Globus pallidus (tissue), 1 donor: ENCODE measurements at places on chromosomes 2 and 18.
A peak's percentile ranks its signal among the peaks of the same experiment; 100 is the strongest.

- no peak for DNase-seq
Observed at GRCh38 chr18:49321271-49321670, 139.2 kb downstream of the DYM start.

DNA sequence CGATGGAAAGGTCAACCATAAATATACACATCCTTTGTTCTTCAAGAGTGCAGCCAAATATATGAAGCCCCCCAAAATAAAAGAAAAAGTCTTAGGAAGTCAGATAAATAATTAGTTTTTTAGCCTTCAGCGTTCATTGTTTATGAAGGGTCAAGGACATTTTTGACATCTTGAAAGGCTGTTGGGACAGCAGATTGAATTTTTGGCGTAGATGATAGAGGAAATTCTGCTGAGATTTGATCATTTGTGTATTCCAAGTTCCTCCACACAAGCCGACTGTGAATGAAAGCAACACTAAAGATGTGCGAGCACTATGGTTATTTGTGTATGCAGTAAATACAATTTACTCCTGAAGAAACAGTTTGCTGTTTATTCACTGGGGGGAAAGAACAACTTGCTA lies 177.8 kb upstream of the PARD3B start:
- no peak for DNase-seq

DNA sequence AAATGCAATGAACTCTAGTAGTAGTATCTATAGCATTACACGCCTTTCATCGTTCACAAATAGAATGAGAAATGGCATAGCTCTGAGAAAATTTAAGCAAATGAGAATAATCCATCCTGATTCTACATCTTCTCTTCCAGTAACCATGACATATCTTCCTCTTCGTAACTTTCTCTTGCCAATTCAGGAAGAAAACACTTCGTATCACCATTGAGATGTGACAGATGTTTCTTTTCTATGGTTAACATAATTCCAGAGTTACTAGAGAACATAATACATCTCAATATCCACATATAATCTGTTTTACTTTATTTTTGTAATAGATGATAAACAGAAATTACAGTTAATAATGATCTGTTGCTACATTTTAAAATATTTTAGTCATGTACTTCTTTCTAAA lies 1527.4 kb downstream of the LRP1B start:
- DNase-seq: no peak

DNA sequence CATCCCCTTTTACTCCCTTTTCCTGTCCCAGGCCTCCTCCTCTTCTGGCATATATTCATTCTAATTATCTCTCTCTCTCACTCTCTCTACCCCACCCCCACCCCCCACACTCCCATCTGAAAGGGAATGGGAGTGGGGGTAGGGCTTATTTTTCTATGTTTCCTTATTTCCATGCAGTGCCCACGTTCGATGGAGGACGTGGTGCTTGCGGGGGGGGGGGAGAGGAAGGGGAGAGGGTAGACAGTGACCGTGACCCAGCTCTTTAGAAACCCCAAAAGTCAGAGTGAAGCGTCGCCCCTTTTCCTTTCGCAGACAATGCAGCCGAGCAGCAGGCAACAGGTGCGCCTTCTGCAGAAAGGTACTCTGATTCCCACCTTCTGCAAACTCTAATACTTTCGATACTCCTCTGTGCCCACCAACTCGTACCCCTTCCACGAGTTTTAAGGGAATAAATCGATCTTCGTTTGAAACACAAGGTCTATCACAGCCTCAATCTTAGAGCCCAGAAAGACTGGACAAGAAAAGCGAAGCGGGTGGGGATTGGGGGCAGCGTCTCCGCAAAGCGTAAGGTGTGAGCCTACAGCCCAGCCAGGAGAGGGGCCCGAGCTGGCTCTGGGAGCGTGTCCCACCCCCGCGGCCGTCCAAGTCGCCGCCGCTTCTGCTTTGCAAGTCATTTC lies 891 bp upstream of the NR4A2 start:
- DNase-seq: no peak

DNA sequence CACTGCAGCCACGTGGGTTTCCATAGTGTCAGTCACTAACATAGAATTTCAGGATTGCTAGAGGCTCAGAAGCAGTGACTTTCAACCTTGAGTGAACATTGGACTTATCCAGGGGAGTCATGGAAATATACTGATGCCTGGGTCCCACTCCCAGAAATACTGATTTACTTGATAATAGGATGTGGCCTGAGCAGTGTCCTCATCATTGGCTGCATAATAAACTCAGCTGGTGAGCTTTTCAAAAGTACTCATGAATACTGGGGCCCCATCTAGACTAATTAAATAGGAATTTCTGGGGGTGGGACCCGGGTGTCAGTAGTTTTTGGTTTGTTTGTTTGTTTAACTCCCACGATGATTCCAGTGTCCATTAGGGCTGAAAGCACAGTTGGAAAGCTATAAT lies 141.4 kb downstream of the COL4A4 start:
- DNase-seq: no peak

DNA sequence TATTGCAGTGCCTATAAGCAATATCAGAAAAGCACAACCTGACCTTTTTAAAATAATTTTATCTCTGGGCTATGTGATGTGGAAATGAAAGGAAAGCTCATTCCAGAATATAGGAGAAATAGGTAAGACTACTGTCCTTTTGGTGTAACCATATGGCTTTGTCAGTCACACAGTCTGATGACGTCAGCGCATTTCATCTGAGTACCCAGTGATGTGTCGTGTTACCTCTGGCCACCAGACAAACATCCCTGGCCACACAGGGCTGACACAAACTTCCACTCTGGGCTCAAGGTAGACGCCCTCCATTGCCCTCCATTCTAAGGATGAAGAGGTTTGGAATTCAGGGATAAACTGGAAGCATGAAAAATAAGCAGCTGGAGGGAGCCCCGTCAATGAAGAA lies 506.7 kb downstream of the CMPK2 start:
- no peak for DNase-seq

- DNase-seq: no peak
Observed at GRCh38 chr2:156908825-156909224, 348.7 kb upstream of the GALNT5 start.

GRCh38 chr2:38708900-38709566 lies 42.1 kb downstream of the SRSF7 start:
- no peak for DNase-seq

GRCh38 chr2:204533629-204534370 lies 11.5 kb upstream of the PARD3B start:
- DNase-seq: no peak

- no peak for DNase-seq
Observed at GRCh38 chr2:45009928-45010701, 863 bp upstream of the SIX2 start.

DNA sequence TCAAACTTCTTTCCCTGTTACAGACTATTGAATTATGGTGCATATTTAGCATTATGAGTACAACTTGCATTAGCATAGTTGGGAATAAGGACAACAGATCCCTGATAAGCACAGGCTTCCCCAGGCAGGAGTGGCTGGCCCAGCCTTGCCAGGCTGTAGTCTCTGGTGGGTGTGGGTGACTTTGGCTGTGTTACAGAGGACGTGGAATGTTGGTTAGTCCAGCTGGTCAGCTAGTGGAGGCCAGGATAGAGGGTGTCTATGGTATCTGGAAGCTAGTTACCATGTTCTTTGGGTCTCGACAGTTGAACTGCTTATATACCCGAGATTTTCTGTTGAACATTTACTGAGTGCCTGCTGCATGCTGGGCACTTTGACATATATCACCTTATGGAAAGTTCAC lies 4.7 kb downstream of the SH3RF3 start:
- no peak for DNase-seq

- no peak for DNase-seq
Observed at GRCh38 chr2:226420646-226421045, 379.0 kb downstream of the IRS1 start.

GRCh38 chr2:112916625-112917247 lies 5.8 kb downstream of the IL37 start:
- no peak for DNase-seq

DNA sequence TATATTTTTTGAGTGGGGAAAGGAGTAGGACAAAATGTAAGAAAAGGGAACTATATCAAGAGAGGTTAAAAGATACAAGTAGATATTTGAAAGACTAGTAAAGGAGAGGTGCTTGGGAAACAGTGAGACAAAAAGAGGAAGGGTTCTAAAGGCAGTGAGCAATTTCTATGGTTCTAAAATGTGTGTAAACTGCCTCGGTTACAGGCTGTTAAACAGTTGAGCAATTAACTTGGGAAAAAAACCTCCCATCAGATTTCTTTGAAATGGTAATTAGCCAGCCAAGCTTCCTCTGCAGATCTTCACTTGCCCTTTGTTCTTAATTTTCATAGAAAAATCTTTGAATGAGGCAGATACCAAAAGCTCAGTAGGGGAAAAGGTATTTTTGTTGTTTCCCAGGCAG lies 238.7 kb upstream of the KCNH7 start:
- no peak for DNase-seq

GRCh38 chr2:54629390-54629789 lies 94.1 kb upstream of the EML6 start:
- no peak for DNase-seq

GRCh38 chr2:24512831-24513230 lies 21.8 kb downstream of the NCOA1 start:
- DNase-seq: no peak

DNA sequence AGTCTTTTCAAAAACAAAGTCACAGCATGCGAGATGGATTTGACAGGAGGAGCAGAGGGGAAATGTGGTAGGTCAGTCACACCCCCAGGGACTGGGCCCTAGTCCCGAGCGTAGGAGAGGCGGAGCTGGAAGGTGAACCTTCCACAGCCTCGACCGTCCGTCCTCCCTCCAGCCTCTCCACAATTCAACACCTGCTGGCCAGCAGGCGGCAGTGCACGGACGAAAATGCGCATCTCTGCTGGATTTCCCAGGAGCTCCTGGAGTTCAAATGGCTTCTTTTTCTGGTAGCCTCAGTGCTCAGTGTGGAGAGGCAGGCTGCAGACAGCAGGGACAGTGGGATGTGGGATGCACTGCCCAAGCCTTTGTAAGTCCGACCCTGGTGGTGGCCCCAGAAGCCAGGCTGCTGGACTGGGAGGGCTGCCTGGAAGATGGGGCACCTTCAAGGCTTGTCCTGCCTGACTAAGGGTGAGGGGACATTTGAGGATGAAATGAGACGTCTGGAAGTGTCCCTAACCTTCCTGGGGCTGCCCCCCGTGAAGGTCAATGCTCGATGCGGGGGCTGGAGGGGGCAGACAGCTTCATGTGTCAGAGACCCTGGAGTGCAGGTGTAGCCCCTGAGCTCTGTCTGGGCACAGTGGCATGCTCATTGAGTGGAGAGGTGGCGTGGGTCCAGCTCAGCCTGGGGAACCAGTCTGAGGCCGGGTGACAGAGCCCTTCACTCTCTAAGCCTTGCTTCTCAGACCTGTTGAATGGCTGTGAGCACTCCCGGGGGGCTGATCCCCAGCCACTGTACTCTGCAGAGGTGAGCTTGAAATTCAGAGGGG lies 189.5 kb downstream of the TFCP2L1 start:
- DNase-seq: peak; percentile 47

DNA sequence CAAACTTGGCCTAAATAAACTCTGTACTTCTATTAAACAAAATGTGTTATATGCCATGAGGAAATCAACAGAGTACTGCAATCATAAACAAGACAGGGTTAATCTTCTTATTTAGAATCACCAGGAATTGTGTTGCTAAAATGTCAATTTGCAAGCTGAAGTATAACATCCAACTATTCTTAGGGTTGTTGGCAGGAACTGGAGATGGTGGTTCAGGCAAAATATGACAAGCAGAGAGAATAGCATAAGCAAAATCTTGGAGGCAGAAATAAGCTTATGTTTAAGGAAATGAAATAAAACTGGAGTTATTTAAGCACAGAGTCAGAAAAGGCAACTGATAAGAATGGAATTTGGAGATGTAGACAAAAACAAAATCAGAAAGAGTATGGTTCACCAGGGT lies 463.8 kb upstream of the SLC8A1 start:
- DNase-seq: no peak

DNA sequence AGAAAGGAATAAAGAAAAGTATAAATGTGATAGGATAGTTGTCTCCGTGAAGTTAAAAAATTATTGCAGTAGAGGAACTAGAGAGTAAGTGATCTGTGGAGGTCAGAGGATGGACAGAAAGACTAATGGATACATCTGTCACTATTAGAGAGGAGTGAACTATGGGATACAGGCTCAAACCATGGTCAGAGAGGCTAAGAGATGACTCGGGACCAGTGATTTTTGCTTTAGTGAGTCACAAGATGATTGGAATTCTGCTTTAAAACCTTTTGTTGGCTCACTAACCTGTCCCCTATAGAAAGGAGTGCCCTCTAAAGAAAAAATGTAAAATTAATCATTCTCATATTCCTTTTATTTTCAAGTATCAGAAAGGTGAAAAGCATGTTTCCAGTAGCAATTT lies 30.3 kb downstream of the ALMS1 start:
- no peak for DNase-seq

- DNase-seq: no peak
Observed at GRCh38 chr2:167103028-167103756, 214.9 kb downstream of the XIRP2 start.

DNA sequence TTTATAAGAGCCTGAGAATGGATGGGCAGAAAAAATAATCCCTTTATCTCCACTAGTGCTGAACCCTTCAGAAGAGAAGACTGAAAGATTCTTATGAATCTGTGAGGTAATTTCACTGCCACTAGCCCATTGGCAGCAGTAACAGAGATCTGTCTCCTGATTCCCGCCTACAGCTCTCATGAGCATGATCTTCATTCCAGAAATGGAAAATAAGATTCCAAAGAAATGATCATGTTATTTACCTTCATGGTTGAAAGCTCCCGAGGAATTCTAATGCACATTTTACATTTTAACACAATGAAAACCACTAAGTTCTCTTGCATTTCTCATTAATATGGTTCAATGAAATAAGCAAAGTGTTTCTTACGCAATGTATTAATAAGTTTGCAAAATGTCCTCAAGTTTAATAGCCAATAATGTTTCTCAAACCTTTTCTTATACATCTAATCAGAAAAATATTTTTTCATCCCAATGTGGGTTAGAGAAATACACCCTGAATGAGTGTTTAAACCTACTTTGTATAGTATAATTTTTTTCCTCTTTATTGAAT lies 905.6 kb downstream of the TMEM182 start:
- no peak for DNase-seq

- peak; percentile 69 for DNase-seq
Observed at GRCh38 chr2:132547090-132547687, 122.8 kb downstream of the LYPD1 start.

GRCh38 chr2:140117386-140117785 lies 1337.2 kb upstream of the NXPH2 start:
- no peak for DNase-seq

GRCh38 chr18:8794156-8794933 lies 89.0 kb downstream of the MTCL1 start:
- DNase-seq: no peak

- DNase-seq: no peak
Observed at GRCh38 chr18:27239669-27240068, 54.6 kb upstream of the CHST9 start.

GRCh38 chr18:78926243-78926615 lies 53.4 kb upstream of the SALL3 start:
- DNase-seq: no peak

GRCh38 chr2:238582159-238582558 lies 155.4 kb downstream of the ASB1 start:
- no peak for DNase-seq
